ENCODE measurements at places on chromosomes 2 and 18.

- no peak for DNase-seq
Observed at GRCh38 chr2:47193607-47194006, 38.5 kb upstream of the STPG4 start.

DNA sequence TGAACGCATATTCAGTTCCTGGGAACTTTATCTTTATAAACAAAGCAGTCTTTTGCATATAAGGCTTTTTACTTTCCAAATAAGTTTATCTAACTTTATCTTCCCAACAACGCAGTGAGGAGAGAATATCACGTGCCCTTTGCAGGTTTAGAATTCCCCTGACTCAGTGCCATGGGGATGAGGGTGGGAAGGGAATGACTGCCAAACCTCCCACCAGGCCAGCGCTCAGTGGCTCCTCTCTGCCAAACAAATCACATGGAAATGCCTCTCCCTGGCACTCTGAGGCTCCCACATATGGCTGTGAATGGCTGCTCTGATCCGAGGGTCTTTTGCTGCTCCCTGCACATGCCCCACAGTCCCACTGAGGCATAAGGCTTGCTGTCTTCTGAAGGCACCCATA is 158.3 kb downstream of the DNAH6 start:
- no peak for DNase-seq

- no peak for DNase-seq
Observed at GRCh38 chr2:232869138-232870017, 686 bp upstream of the SNORC start.

- DNase-seq: no peak
Observed at GRCh38 chr2:42931818-42932195, 139.4 kb upstream of the HAAO start.

DNA sequence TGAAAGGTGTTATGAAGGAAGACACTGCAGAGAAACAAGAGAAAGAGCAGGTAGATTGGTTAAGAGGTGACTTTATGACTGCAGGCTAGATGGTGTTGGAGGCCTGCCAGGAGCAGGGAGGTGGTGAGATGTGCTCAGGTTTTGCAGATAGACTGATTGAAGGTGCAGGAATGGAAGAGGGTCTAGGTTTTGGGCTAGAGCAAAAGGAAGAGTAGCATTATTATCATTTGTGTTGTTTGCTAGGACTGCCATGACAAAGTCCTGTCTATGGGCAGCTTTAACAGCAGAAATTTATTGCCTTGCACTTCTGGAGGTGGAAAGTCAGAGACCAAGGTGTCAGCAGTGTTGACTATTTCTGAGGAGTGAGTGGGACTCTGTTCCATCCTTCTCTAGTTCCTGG is 172.9 kb upstream of the SOX11 start:
- DNase-seq: no peak

GRCh38 chr18:48835119-48835518 is 115.6 kb downstream of the SMAD7 start:
- no peak for DNase-seq

Data from suppressor macrophage treated with lipopolysaccharide for 1 hour (primary cell).